ENCODE measurements at places on chromosomes 1 and 21. TPM values are rescaled to one million over a fixed set of nuclear protein-coding genes. Genes with fewer than 3 reads are reported as not detected.

Gene RIPK4
- total RNA-seq: 1.0 TPM

Gene MYOG
- 22.8 TPM for total RNA-seq

Gene PLPPR5
- not detected for total RNA-seq

Gene ELF3
- 1.9 TPM for total RNA-seq

Gene SGIP1
- 6.3 TPM for total RNA-seq

Gene ZNF683
- total RNA-seq: not detected

Gene TEKT2
- total RNA-seq: not detected

Gene NUDT4B
- 36.4 TPM for total RNA-seq

Gene GOLT1A
- not detected for total RNA-seq

Gene SCCPDH
- 26.8 TPM for total RNA-seq

Gene VANGL2
- total RNA-seq: 2.6 TPM

Gene VSIG8
- total RNA-seq: not detected

Gene AIRE
- total RNA-seq: 0.08 TPM

Measured in epithelial cell of alveolus of lung (primary cell).